ENCODE measurements at places on chromosomes 11 and 22. TPM values are rescaled to one million over a fixed set of nuclear protein-coding genes. Genes with fewer than 3 reads are reported as not detected.

GRCh38 chr11:27211370-27212127 is 151.5 kb downstream of the CCDC34 start:
- DNase-seq, result no peak

DNA sequence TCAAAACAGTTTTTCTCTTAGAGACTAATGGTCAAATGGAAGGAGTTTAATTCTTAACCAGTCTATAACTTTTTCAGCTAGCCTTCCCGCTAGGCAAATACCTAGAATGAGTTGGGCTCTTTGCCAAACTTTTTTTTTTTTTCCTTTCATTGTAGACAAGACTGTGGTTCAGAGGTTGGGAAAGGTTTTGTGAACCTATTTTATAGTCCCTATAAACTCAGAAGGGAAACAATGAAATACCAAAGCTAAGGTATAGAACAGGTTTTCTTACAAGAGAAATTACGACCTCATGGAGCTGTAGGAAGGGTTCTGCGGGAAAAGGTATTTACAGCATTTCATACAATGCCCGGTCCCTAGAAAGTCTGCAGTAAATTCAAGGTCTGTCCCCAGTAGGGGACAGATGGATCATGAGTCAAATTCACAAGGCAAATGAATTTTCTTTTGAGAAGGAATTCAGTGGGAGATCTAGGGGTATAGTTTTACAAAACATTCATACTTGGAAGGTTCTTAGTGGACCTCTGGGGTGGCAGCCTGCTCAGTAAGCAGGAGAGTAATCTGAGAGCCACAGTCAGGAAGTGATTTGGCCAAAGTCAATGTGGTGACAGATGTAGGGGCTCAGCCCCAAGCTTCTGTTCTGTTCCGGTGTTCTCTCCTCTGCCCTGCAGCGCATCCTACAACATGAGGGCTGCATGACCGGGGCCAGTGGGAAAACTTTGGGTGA is 146.8 kb downstream of the DBX1 start:
- DNase-seq, result peak; percentile 80

DNA sequence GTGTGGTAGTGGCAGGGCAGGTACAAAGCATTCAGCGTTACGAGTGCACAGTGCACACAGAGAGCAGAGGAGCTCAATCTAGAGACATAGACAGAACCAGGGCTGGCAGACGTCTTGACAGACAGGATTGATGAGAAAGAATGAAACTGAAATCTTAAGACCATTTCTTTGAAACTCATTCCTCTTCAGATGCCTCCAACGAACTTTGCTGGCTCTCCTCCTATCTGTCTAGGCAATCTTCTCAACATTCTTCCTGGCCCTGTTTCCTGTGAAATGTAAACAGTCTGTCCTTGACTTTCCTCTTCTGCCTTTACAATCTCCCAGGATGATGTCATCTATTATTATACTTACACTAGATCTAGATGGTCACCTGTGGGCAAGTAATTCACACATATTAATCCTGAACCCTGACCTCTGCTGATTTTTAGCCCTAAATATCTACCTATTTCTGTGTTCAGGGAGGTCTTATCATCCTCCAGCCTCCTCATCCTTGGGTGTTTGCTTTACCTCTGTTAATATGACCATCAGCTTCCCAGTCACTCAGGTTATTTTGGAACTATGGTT is 119.5 kb downstream of the ENTHD1 start:
- DNase-seq, result no peak

GRCh38 chr11:73218830-73219215 is 742 bp downstream of the P2RY2 start:
- DNase-seq, result no peak

DNA sequence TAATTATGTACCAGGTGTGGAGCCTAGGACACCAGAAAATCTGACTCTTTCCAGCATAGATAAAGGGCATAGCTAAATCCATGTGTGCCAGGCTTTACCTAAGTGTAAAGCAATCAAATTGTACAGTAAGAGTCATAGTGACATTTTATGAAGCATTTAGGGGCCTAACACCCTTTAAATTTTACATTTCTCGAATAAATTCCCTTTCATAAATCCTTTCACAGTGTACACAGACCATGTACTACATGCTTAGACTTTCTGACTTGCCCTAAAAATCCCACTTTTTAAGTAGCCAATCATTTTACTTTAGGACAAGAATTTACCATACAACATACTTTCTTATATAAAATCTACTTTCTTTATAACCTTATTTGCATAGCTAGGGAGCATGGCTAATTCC is 727.6 kb upstream of the LUZP2 start:
- no peak for DNase-seq

DNA sequence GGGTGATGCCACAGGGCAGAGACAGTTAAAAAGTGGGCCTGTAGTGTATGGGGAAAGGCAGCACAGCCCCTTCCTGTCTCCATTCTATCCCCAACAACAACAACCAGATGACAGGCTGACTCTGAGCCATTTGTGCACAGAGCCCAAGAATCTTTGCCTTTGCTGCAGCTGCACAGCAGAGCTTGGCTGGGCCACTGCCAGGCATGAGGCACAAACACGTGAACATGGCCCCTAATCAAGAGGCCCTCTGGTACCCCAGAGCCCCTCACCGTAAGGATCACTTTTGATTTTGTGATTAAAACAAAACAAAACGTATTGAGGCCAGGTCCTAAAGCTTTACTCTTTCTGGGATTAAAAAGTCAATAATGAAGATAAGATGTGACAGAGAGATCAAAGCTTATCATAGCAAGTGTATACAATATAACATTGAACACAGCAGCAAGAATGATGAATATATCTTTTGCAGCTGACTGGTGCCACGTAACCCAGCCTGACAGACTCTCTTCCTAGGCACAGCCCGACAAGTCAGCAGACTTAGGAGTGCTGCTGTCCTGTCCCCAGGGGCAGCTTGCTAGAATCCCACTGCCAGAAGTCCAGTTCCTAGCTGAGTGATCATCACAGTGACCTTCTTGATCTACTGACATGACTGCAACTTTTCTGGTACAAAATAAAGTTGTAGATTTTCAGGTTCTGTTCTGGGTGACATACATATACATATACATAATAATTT is 117.8 kb downstream of the SERGEF start:
- no peak for DNase-seq

DNA sequence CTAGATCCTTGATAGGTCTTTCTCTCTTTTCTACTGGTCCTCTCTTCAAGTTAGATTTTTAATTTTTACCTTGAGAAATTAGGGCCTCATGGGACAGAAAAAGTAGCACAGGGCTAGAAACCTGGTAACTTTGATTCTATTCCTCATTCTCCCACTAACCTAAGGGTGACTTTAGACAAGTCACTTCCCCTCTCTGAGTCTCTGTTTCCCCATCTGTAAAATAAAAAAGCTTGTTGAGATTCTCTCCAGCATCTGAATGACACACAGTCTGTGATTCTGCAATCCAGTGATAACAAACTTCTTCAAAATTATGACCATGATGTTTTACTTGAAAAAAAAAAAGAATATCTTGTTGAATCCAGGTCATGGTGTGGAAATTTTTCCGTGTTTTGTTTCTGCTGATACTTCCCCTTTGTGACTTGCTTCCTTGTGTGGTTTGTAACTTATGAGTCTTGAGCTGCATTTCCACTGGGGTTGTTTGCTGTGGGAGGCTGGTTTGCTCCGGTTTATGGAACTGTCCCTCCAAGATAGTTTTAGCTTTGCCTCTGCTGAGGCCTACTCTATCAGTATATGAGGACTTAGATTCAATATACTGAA is 9.8 kb upstream of the MPEG1 start:
- no peak for DNase-seq

- no peak for DNase-seq
These were observed 164.5 kb downstream of the JRKL start for GRCh38 chr11:96554236-96554820.

TRIM6 gene
- total RNA-seq, result not detected

DNA sequence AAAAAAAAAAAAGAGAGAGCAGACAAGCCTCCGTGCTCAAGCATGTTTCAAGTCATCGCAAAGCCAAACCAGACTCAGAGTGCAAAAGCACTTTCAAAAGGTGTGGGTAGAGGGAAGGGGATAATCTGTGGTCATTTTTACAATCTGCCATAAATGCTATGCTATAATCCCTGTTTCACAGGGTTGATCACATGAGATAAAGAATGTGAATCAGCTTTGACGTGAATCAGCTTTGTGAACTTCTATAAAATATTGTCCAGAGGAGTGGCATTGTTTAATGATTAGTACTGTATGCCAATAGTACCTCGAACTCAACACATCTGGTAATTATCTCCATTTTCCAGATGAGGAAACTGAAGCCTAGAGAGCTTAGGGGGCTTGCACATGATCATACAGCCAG is 20.0 kb upstream of the POLD3 start:
- no peak for DNase-seq

DNA sequence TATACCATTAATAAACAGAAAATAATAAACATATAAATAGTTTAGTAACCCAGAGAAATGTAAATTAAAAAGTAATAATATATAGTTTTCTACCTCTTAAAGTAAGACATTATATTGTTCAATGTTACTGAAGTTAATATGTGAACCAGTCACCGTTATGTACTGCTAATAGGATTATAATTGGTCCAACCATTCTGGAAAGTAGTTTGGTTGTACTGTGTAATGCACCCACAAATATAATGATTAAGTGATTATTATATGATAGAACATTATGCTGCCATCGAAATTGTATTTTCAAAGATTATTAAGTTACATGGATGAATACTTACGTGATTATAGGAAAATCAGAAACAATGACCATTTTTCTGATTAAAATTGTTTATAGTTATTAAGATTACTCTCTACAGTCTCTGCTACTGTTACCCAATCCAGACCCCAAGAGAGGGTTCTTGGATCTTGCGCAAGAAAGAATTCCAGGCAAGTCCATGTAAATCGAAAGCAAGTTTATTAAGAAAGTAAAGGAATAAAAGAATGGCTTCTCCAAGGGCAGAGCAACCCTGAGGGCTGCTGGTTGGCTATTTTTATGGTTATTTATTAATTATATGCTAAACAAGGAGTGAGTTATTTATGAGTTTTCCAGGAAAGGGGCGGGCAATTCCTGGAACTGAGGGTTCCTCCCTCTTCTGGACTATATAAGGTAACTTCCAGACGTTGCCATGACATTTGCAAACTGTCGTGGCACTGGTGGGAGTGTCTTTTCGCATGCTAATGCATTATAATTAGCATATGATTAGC is 50.1 kb downstream of the ACER3 start:
- DNase-seq, result no peak

JAML gene
- not detected for total RNA-seq

- DNase-seq, result no peak
These were observed 11.6 kb downstream of the CD59 start for GRCh38 chr11:33724644-33725035.

WNT7B gene
- not detected for total RNA-seq

SERPINH1 gene
- total RNA-seq, result 133 TPM

GRCh38 chr11:1830004-1830321 is 4.8 kb upstream of the SYT8 start:
- DNase-seq, result no peak
